Placental epithelial cell (primary cell): ENCODE measurements at places on chromosomes 6 and 20. TPM values are rescaled to one million over a fixed set of nuclear protein-coding genes. Genes with fewer than 3 reads are reported as not detected.

Gene NNAT
- total RNA-seq = 39.5 and 106 TPM in 2 replicates

Gene MAP7
- 15.3 and 15.9 TPM in 2 replicates for total RNA-seq

Gene HLA-F
- 2.4 TPM in 2 replicates for total RNA-seq

Gene ECT2L
- 0.39 TPM in 1 of 2 replicates, not detected in the other for total RNA-seq

Gene HSPA1L
- 0.11 and 1.6 TPM in 2 replicates for total RNA-seq

Gene GPX5
- total RNA-seq = not detected in 2 replicates
